ENCODE measurements at places on chromosomes 11 and 22.

DNA sequence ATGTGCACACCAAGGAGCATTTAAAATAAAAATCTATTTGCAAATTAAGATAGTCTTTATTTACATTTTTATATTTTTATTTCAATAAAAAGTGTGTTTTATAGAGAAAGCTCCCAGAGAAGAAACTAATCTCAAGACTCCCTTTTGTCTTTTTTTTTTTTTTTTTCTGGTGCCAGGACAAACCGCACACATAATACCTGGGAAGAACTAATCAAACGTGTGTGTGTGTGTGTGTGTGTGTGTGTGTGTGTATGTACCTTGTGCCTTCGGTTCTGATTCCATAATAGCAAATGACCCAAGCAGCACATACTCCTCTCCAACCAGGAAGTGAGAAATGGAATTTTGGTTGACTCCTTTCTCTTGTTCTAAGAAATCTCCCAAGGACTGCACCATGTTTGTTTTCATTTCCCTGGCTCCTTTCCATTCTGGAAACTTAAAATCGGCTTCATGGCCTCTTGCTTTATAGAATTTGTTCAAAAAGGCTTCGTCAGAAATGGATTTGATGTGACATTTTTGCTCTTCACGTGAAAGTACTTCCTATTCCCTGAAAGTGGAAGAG is 65.3 kb downstream of the ST3GAL4 start:
- DNase-seq: no peak

GRCh38 chr11:77479746-77480352 is 6.0 kb upstream of the PAK1 start:
- no peak for DNase-seq

DNA sequence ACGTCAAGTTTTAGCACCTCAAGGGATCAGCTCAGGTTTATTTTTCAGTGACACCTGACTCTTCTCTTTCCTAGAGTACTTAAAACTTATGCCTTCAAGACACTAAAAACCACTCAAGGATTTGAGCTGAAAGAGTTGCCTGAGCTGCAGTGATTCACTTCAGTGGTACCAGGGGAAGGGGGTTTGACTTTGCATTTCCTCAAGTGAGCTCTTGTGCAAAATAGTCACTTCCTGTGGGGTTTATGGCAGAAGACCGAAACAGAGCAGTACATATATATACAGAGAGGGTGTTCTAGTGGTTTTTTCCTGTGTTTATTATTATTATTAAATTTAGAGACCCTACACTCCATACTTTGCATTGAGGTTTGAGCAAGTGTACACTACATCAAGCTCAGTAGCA is 60.7 kb downstream of the DBX1 start:
- DNase-seq: no peak

- DNase-seq: no peak
Measured at GRCh38 chr11:33383075-33383919, 126.1 kb downstream of the HIPK3 start.

GRCh38 chr11:88345949-88346348 is 8.4 kb upstream of the CTSC start:
- DNase-seq: no peak

DNA sequence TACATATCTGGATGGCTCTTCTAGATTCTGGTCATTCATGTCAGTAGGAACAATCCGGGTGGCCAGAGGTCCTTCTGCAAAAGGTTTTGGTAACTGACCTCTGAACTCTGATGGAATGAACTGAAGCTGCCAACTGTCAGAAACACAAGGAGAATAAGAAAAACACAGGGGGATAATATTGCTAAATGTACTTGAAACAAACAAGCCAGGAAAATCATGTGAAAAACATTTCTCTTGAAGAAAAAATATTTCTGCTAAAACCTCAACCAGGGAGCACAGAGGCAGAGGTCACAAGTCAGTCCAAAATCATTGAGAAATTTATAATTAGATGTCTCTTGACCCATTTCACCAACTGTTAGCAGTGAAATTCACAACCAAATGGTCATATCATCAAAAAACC is 35.2 kb downstream of the ALG9 start:
- no peak for DNase-seq

DNA sequence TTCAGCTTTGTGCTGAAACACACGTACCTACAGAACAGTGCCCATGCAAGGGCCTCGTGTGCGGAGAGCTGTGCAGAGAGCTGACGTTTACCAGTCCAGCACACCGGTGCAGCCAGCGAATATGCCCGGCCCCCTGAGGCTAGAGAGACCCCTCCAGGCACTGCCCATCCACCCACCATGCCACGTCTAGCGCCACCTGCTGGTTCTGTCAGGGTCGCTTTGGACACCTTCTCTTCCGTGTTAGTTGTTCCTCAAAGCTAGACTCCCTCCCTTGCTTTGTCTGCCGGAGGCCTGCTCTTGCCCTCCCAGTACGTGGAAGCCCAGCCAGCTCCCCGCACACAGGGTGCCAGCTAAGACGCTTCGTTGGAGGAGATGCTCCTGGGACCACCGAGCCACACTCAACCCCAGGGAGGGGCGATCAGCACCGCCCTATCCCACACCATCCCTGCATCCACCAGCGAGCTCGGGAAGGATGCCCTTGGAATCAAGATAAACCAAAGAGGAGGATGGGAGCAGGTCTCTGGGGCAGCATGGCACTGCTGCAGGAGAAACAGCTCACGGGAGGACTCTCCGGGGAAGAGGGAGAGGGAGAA is 43.4 kb downstream of the CPT1A start:
- peak; percentile 41 for DNase-seq

DNA sequence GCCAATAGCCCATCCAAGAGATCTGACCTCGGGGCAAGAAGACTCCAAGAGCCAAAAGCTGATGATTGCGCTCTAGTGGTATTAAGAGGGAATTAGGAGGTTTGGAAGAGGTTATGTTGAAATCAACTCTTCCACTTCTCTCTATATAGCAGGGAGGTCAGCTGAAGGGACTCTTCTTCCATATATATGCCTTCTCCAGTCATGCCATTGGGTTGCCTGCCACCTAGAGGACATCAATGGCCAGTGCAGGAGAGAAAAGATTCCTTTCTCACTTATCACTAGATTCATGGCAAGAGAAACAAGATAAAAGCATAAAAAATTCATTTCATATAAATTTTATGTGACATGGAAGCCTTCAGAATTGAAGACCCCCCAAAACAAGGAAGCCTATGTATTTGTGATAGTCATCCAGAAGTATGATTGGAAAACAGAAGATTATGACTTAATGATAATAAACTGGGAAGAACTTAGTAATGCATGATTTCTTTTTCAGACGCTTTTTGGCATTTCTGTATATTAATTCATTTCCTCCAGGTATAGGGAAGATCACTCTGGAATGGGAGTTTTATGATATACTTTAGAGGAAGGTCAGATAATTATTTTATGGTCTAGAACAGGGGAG is 435.1 kb upstream of the DDI1 start:
- DNase-seq: peak; percentile 3
